ENCODE measurements at places on chromosomes 13 and 19.
A peak's percentile ranks its signal among the peaks of the same experiment; 100 is the strongest.

- no peak for DNase-seq
Measured at GRCh38 chr19:46962030-46962570, 57.5 kb upstream of the NPAS1 start.

DNA sequence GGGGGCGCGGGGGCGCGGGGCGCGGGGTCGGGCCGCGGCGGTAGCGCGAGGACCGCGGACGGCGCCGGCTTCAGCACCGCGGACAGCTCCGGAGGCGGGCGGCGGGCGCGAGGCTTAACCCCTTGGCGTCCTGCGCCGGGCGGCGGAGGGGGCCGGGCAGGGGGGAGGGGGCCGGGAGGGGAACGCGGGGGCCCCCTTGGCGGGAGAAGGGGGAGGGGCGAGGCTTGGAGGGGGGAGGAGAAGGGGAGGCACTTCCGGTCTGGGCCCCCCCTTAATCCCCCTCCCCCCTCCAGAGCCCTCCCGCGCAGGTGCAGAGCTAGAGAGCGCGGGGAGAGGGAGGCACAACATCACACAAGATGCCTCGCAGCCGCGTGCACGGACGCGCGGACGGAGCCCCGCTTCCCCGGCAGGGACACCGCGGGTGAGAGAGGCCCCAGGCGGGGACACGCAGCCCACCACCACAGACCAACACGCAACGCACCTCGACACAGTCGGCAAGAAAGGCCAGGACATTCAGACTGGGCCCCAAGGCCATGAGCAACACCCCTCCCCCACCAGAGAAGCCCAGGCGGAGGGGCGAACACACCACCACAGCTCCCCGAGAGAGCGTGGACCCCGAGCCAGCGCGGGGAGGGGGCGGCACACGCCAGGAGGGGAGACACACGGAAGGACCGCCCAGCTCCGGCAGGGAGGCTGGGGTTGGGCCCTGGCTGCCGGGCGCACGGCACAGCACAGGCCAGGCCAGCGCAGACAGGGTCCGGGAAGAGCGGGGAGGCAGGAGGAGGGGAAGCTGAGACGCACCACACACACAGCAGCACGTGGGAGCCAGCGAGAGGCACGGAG lies 24.1 kb downstream of the SHANK1 start:
- DNase-seq = no peak

DNA sequence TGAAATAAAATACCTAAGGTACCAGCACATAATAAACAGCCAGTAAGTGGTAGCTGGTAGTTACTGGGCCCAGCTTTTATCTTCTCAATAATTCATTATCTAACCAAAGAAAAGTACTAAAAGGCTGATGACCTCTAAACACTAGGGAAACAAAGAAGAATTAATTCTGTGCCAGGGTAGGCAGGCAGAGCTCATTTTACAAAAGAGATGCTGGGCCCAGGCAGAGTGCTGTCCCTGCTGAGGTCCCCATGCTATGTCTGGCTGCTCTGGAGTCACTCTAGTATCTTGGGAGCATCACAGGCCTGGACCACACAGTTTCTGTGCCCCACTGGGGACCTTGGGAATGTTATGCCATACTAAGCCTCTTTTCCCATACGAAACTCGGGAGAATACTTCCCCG lies 18.2 kb downstream of the ZNF507 start:
- DNase-seq = no peak

GRCh38 chr19:31270897-31271296 lies 78.3 kb downstream of the TSHZ3 start:
- no peak for DNase-seq

GRCh38 chr13:109904218-109904617 lies 117.8 kb upstream of the IRS2 start:
- DNase-seq = no peak

- no peak for DNase-seq
Measured at GRCh38 chr13:113078902-113079780, 26.4 kb upstream of the F7 start.

- no peak for DNase-seq
Measured at GRCh38 chr19:37165635-37166034, 6.9 kb downstream of the ZNF585A start.

DNA sequence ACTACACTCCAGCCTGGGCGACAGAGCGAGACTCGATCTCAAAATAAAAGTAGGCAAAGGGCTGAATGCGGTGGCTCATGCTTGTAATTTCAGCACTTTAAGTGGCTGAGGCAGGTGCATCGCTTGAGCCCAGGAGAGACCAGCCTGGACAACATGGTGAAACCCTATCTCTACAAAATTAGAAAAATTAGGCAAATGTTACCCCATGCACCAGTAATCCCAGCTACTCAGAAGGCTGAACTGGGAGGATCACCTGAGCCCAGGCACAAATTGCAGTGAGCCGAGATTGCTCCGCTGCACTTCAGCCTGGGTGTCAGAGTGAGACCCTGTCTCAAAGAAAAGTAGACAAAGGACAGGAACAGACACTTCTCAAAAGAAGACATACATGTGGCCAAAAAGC lies 9.9 kb upstream of the LGALS13 start:
- no peak for DNase-seq

GRCh38 chr13:49908637-49909036 lies 27.5 kb downstream of the SPRYD7 start:
- DNase-seq = no peak

DNA sequence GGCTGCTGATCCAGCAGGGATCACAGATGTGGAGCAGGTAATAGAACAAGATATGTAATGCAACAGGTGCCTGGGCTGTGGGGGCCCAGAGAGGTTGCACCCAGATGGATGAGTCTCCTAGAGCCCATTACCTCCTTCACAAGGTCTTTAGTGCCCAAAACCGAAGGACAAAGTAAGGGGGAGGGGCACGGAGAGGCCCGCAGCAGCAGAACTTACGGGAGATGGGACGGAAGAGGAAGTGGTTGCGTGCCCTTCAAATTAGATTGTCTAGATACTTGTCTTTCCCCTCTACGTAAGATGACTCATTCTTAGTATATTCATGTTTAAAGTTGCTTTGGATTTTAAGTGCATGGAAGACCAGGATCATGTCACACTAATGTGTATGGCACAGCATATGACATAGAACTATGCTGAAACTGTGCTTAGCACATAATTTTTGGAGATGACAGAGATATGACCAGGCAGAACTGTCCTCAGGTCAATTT lies 5.7 kb upstream of the MRPS31 start:
- peak; percentile 17 for DNase-seq

DNA sequence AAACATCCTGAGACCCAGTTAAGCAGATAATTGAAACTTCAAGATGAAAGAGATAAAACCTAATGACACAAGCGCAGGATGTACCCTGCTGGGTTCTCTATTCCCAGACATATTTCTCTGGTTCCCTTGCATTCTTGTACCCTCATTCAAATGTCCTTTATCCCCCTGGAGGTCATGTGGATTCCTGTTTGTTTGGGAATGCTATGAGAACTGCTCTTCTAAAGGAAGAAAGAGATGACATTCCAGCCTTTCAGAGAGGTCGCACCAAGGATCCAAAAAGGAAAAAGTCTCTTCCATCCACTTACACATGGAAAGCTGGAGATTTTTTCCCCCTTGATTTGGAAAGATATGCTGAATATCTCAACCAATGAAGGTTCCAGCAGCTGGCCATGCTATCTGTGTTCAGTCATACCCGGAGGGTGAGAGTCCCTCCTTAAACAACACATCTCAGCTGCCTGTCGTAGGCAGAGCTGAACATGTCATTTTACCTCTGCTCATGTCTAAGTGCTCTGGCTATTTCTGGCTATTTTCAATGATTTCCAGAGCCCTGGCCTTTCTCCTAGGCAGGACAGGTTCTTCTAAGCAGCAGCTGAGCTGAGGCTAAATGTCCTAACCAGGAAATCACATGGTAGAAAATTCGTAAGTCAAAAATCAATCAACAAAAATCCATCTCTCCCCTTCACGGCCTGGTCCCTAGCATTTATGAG lies 52.5 kb downstream of the C13orf42 start:
- no peak for DNase-seq

- DNase-seq = no peak
Measured at GRCh38 chr13:49620170-49620621, 8.1 kb upstream of the ARL11 start.

- no peak for DNase-seq
Measured at GRCh38 chr13:23953860-23954512, 56.7 kb upstream of the C1QTNF9B start.

GRCh38 chr13:74193391-74193790 lies 59.2 kb upstream of the KLF12 start:
- no peak for DNase-seq

- no peak for DNase-seq
Measured at GRCh38 chr13:24854311-24854710, 90.3 kb downstream of the RNF17 start.

DNA sequence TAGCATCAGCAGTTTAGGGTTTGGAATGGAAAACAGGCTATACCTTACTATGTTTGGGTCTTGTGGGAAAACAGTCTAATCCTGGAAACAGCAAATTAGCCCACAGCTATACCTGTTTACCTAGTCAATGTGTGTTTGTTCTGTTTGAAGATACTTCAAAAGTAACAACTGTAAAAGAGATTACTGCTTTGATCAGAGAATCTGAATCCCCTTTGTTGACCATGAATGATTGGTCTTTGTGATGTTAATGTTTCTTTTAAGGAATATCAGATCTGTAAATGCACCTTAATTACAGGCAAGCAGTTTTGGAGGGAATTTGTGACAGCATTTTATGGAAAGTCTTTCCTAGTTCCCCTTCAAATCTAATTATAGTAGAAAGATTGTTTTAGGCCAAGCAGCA lies 20.7 kb upstream of the KLF5 start:
- DNase-seq = no peak

DNA sequence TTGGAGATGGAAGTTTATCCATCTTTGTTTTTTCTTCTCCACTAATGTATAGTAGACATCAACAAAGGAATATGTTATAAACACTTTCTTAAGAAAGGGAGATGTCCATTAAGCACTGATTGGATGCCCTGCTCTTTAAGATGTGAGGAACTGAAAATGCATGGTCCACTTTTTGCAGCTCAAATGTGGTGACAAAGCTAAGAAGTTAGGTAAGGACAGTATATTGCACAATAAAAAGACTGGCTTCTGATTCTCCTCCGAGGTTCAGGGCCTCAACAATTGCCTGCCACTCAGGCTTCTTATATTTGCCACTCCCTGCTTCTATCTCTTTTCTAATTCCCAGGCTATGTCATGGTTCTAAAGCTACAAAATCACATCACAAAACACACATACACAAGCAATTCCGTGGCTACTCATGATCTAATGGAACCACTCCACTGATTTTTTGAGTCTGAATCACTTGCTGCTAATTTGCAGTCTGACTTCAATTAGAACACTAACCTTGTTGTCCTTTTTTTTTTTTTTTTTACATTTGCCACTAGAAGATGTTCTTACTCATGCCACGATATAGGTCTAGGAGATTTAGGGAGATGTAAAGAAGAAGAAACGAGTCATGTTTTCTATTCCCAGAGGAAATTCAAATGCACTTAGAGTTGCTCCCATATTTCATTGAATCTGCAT lies 29.6 kb upstream of the TNFSF11 start:
- no peak for DNase-seq

GRCh38 chr13:98022210-98022609 lies 68.7 kb downstream of the IPO5 start:
- DNase-seq = no peak

DNA sequence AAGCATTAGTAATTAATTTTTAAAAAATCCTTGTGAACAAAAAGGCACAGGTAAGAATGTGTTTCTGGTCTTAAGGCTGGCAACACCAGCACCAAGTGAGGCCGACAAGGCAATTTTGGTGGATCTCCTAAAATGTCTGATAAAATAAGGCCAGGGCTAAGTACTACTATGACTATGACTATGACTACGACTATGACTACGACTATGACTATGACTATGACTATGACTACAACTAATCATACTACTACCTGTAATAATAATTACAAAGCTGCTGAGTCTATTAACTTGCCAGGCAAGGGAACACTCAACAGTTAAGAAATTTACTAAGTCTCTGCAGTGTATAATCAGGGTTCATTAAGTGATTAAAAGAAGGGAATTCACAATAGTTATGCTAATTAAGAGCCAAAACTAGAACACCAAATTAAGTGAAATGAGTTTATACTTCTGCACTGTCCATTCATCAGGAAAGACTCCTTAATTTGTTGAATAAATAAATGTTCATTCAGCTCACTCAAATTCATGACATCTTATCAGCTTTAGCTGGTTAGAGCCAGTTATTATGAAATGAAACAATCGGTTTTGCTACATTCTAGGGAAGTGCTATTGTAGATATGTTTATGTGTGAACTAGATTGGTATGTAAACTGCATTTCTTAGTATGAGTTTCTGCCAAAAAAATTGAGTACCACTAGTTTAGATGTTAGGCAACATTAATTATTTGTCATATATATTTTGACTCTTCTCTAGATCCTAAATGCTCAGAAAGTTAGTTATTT lies 1626.2 kb upstream of the PCDH20 start:
- no peak for DNase-seq

DNA sequence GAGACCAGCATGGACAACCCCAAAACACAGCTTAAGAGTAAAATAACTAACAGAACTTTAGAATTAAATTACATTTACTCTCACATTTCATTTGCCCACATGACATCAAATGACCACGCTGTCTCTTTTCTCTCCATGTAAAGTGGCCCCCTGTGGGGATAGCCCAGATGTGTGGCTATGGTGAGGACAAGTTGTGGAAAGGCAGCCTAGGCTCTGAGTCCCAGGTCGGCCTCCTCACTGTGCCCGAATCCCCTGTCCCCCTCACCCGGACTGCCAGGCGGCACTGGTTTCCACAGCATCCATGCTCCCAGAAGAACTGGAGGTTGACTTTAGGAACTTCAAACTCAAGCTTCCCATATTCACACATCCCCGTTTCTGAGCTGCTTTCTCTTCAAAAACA lies 111.8 kb upstream of the UQCRFS1 start:
- DNase-seq = no peak

DNA sequence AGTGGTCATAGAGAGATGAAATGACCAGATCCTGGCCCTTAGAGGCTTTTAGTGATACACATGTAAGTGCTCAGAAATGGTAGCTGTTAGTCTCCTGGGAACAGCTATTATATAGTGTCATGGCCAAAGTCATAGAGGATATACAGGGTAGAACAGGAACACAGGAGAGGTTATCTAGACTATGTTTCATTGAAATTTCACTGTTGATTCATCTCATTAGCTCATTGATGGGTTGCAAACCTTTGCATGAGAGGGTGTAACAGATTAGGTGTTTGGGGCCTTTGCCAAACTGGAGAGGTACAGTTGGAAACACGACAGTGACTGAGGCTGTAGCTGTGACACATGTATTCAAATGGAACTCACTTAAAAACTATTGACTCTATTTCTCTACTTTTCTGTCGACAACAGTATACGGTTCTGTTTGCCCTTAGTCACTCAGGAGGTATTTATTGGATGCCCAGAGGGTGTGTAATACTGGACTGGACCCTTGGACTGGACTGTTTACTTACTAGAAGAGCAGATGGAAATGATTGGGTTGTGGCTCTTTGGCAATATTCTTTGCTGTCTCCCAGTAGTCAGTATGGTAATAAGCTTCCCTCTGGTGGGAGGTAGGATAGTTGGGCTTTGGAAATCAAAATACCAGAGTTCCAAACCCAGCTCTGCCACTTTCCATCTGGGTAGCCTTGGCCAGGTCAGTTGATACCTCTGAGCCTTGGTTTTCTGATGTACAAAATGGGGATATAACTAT lies 29.8 kb downstream of the ARHGAP35 start:
- no peak for DNase-seq

All from stimulated activated CD8-positive, alpha-beta memory T cell treated with anti-CD3 and anti-CD28 coated beads, Interleukin-4, amount 100 ng/mL, for 1 hour (primary cell).